ENCODE measurements at places on chromosomes 11 and 22.

- peak; percentile 69 for DNase-seq
These were observed 153.9 kb downstream of the TEAD1 start for GRCh38 chr11:12827929-12828812.

GRCh38 chr11:1830322-1831223 lies 4.2 kb upstream of the SYT8 start:
- DNase-seq = peak; percentile 77

GRCh38 chr11:35288817-35289541 lies 130.4 kb downstream of the SLC1A2 start:
- no peak for DNase-seq

DNA sequence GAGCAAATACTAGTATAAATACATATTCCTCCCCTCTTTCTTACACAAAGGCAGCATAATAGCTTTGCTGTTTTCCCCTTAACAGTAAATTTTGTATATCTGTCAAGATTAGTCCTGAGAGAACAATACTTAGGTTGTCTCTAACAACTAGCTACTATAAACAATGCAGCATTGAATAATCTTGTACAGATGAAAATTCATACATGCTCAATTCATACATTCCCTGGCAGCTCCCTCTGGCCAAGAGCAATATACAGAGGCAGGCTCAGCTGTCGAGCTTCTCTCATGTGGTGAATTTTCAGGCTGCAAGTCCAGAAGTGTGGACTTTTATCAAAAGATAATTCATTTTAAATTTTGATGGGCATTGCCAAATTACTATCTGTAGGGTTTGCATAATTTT lies 81.2 kb upstream of the PTH start:
- no peak for DNase-seq

- DNase-seq = peak; percentile 9
These were observed 10.9 kb downstream of the ASCL2 start for GRCh38 chr11:2259466-2259830.

GRCh38 chr11:34223021-34223813 lies 117.8 kb downstream of the NAT10 start:
- DNase-seq = peak; percentile 68

GRCh38 chr22:19779011-19779421 lies 18.4 kb downstream of the TBX1 start:
- no peak for DNase-seq

DNA sequence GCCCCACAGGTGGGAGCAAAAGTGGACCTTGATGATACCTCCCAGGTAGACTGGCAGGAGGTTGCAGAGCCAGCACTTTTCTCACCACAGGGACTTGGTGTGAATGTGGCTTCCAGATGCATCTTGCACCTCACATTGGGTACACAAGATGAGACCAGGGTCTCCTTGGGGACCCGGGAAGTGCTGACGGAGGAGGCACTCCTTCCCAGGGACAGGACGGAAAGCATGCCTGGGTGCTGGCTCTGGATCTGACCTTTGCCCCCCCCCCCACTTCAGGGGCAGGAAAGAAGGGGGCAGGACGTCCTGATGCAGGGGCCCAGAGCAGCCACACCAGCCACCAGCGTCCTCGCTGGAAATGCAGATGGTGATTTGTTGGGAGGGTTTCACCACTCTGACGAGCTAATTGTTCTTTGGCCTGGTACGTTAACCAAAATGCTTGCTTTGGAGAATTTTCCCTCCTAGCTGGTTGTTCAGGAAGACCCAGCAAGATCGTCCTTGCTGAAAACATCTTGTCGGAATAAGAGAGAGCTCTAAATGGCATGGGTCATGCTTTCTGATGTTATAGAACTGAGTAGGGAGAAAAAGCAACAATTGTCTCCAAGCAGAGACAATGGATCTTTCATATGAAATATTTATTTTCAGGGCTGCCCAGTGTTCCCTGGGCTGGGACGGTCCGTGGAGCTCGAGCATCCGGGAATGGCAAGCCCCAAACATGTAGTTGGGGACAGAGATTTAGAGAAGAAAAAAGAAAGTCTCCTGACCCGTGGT lies 74.4 kb upstream of the PPARA start:
- DNase-seq = peak; percentile 30

GRCh38 chr11:128776069-128776423 lies 82.2 kb downstream of the FLI1 start:
- DNase-seq = no peak

DNA sequence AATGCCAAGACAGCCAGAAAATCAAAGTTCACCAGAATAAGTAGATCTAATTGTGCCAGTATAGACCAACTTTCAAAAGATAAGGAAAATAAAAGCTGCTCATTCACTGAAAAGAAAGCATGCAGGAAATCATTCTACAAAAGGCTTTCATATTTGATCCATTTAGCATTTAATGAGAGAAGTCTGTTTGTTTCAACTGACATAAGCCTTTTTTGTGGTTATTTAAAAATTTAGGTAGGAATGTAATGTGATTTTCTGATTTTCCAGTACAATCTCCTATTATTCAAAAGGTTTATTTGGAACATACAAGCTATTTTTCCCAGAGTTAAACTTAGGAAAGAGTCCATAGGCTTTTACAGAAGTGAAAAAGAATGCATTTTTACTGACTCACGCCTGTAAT lies 92.7 kb downstream of the SBF2 start:
- no peak for DNase-seq

- DNase-seq = no peak
These were observed 492.9 kb upstream of the ANO3 start for GRCh38 chr11:25838918-25839625.

DNA sequence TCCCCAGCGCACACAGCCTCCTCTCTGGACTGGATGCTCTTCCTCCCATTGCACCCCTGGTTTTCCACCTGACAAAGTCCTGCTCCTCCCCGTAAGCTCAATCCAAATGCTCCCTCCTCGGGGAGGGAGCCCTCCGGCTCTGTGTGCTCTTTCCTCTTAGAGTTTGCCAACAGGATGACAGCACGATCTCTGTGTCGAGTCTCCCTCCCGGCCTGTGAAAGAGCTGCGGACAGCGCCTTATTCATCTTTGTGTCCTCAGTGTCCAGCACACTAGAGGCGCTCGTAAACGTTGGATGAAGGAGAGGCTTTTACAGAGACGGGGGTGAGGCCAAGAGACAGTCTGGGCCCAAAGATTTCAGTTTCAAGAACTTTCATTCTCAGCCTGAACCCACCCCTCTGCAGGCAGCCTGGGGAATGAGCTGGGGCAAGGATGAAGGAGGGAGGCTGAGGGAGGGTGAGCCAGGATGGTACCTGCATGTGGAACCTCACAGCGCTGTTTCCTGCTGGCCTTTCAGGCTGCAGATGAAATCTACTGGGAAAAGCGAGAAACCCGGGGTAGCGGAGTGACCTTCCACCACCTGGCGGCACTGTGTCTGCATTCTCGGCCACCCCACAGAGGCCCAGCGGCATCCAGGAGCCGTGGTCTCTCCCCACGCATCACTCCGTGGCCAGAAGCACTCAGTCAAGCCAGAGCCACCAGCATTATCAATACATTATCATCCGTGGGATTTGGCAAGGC lies 8.5 kb upstream of the TMPRSS4 start:
- no peak for DNase-seq

DNA sequence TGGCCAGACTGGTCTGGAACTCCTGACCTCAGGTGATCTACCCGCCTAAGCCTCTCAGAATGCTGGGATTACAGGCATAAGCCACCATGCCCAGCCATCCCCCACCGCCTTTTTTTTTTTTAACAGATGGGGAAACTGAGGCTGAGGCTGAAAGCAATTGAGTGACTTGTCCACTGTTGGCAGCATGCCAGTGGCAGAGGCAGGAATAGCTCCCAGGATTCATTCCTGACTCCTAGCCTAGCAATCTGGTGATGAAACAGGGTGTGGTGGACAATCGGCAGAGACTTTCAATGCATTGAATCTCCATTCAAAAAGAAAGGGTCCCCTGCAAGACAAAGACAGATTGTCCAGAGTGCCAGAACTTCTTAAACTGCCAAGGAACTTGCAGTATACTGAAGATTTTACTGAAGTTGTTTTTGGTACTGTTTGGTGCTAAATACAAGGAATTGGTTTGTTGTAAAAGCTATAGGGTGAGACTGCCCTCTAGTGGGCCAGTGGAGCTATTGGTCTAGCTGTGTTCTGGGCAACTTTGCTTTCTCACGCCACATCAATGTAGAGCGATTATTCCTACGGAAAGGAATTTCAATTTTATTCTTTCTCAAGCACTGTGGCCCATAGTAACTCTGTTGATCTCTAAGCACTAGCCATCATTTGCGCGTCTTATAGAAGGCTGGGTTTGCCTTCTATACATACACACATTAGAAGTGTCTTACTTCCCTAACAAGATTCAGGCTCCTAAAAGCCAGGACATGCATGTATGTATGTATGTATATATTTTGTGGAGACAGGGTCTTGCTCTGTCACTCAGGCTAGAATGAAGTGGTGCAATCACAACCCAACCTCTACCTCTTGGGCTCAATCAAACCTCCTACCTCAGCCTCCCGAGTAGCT lies 21.0 kb downstream of the C22orf31 start:
- peak; percentile 76 for DNase-seq

- no peak for DNase-seq
These were observed 69.7 kb downstream of the TENM4 start for GRCh38 chr11:79371152-79371551.

DNA sequence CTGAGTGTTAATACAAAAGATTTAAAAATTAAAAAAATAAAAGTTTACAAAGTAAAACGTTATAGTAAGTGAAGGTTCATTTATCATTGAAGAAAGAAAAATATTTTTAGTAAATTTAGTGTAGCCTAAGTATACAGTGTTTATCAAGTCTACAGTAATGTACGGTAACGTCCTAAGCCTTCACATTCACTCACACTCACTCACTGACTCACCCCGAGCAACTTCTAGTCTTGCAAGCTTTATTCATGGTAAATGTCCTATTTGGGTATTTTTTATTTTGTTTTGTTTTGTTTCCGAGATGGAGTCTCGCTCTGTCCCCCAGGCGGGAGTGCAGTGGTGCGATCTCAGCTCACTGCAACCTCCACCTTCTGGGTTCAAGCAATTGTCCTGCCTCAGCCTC lies 8.8 kb downstream of the CASTOR1 start:
- DNase-seq = no peak

DNA sequence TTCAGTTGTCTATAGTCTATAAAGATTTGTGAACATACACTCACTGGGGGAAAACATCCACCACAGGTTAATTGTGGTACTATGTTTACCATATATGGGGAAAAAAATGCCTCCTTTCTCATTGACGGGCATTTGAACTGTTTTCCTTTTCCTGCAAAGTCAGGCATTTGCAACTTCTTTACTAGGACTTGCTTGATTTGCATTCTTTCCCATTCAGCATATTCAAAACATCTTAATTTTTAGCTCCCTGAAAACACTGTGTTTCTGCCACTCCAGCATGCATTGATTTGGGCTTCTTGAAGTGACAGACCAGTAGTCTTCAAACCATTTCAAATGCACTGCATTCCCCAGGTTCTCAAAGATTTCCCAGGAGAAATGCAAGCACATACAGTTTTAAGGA lies 67.6 kb downstream of the INSC start:
- no peak for DNase-seq

DNA sequence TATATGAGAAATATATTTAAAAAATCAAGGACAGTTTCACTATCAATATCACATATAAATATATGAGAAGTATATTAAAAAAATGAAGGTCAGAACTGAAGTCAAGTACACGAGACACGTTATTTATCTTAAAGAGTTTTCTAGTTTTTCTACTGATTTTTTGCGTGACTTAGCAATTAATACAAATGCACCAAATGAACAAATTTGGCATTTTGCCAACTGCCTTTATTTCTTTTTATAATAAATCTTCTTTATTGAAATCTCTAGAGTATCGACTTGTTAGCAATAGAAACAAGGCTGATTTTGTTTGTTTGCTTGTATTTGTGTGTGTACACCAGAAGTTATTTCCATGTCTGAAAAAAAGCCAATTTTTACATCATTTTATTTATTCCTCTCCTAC lies 1684.7 kb upstream of the RAG2 start:
- DNase-seq = no peak

DNA sequence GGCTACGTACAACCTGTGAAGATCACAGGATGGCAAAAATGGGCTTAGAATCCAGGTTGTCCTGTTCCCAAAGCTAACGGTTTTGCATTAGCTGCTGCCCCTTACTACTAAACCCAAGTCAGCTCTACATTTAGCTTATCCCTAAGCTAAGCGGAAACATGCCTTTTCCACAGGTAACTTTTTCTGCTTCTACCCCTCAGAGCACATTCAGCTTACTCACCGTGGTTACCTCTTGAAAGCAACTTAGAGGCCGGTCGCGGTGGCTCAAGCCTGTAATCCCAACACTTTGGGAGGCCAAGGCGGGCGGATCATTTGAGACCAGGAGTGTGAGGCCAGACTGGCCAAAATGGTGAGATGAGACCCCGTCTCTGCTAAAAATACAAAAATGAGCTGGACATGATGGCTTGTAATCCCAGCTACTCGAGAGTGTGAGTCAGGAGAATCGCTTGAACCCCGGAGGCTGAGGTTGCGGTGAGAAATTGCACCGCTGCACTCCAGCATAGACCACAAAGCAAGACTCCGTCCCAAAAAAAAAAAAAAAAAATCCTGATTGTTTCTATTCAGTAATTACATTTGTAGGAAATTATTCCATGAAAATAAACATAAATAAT lies 790 bp upstream of the TMEM41B start:
- peak; percentile 27 for DNase-seq

DNA sequence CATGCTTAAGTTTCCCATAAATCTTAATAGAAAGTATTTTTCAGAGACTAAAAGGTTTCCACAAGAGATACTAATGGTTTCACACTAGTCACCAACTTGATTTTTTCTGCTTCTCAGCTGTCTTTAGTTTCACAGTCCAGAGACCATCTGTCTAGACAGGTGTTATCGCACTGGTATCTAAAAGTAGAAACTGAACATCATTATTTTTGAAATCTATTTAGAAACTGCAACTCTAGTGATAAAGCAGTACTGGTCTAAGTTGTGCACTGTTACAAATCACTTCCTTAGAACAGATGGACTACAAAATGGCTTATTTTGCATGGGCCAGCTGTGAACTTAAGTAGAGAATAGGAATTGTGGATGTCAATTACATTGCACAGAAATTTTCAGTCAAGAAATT lies 78.0 kb downstream of the CNTN5 start:
- no peak for DNase-seq

DNA sequence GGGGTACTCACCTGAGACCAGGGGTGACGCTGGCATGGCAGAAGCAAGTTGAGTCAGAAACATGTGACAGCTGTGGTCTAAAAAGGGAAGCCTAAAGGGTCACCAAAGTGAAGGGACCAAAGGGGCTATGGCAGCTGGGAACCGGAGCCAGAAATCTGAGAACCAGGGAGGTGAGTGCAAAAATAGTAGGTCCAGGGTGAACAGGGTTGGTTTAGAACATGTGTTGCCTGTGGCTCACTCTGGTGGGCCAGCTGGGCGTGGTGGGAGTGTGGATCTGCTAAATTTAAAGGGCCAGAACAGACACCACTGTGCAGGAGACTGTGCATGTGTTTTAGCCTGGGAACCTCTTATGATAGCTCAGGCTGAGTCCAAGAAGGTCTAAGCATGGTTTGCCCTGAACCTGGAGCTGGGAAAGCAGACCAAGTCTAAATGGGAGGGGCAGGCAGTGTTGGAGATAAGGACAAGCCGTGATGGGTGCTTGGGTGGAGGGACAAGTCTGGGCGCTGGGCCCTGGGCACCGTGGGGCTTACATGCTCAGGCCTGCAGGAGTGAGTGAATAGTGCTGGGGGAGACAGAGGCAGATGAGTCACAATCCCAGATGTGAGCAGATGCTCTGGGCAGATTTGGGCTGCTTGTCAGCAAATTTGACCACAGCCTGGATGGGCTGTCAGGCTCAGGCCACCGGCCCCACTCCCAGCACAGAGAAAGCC lies 41.4 kb upstream of the ZBED5 start:
- DNase-seq = peak; percentile 74

- no peak for DNase-seq
These were observed 187.5 kb downstream of the SHANK2 start for GRCh38 chr11:71064702-71065515.

GRCh38 chr11:379205-380094 lies 10.2 kb downstream of the B4GALNT4 start:
- DNase-seq = no peak
